ENCODE measurements at places on chromosomes 6 and 20.

DNA sequence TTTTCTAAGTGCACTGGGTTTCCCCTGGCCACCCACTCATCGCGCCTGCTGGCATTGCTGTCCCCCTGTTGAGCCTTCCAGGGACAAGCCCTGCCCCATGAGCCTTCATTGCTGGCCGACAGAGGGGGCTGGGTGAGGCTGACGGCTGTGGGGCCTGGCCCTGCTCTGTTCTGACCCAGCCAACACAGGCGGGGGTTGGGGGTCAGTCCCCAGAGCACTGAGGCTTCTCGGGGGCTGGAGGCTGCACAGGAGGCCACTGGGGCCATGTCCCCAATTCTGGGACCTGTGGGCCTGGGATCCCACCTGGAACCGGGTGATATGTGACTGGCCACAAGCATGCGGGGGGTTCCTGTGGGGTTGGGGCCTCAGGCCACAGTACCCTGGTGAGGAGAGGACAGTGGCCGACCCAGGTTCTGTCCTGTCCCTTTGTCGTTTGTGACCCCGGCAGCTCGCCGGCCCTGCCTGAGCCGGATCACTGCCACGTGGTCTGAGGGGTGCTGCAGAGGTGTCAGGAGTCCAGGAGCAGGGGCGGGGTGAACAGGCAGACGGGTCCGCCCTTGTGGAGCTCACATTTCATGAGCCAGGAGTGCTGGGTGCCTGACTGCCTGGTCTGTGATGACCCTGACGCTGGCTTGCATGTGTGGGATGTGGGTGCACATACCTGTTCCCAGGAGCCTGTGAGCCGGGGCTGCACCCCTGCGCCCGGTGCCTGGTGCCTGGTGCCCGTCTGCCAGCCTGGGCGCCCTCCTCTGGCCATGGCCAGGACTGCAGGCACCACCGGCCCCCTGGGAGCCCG is 2.1 kb upstream of the COL20A1 start:
- peak; percentile 79 for DNase-seq

DNA sequence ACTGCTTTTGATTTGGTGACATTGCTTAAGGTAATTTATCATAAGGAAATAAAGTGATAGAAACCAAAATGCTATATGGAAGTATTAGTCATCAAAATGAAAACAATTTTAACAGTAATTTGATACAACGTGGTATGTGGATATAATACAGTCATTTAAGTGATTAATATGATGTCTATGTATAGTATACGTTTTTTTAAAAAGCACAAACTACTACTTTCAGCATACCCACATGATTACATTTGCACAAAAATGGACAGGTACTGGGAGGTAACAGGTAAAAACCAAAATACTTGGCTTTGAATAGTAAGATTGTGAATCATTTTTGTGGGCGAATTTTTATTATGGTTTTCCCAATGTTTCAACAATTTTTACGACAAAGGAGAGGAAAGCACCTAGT is 97.6 kb downstream of the OGFRL1 start:
- DNase-seq = no peak

GRCh38 chr6:52894285-52894684 is 15.2 kb downstream of the GSTA3 start:
- no peak for DNase-seq

DNA sequence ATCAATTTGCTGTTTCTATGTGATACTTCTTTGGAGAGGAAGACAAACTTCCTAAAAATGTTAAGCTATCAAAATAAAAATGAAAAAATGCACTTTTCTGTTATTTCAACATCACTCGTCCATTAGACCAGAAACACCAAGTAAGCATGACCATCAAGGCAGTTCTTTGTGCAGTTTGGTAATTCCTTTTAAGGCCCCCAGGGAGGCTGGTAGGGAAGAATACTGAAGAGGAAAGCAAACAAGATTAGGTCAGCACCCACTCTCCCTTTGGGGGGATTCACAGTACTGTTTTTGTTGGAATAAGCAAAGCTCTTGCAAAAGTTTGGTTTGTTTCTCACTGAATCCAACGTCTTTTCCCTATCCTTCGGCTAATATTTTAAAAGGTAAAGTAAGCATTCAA is 206.8 kb upstream of the SLC35B3 start:
- no peak for DNase-seq

DNA sequence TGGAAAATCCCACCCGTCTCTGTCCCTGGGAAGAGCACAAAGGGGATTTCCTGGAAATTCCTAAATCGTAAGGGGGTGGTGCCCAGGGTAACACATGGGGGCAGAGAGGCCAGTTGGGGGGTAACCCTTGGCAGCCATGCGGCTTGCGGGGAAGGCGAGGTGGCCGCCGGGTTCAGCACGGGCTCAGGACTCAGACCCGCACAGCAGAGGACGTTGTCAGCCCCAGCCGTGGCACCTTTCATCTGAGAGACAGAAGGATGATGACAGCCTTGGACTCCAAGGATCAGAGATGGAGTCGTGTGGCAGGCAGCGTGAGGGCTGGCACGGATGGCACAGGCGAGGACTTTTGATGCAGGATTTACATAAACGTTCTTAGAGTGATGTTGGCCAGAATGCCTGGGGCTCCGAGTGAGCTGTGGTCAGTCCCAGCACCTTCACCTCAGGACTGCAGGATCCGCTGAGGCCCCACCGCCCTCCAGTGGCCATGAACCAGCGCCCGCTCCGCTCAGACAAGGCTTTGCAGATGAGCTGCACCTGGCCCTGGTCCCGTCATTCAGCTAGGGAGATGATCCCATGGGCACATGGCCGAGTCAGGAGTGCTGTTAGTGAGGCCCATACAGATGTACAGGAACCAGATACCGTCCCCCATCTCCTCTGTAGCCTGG is 190.3 kb downstream of the TAF4 start:
- DNase-seq = no peak

GRCh38 chr20:3710703-3711483 is 1.5 kb downstream of the SIGLEC1 start:
- peak; percentile 81 for DNase-seq

DNA sequence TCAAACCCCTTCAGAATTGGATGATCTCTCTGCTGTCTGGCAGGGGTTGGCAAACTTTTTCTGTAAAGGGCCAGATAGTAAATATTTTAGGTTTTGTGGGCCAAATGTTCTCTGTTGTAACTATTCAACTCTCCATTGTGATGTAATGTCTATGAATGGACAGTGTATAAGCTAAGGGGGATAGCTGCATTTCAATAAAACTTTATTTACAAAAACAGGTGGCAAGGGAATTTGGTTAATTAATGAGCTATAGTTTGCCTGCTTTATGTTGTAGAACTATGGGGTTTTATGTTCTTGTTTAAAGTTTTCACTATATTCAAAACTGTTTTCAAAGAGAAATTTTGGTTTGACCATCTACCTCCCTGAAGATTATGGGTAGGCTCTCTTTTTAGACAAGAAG is 182.1 kb upstream of the CITED2 start:
- DNase-seq = no peak

GRCh38 chr20:60071965-60072364 is 113.7 kb downstream of the CDH26 start:
- no peak for DNase-seq

DNA sequence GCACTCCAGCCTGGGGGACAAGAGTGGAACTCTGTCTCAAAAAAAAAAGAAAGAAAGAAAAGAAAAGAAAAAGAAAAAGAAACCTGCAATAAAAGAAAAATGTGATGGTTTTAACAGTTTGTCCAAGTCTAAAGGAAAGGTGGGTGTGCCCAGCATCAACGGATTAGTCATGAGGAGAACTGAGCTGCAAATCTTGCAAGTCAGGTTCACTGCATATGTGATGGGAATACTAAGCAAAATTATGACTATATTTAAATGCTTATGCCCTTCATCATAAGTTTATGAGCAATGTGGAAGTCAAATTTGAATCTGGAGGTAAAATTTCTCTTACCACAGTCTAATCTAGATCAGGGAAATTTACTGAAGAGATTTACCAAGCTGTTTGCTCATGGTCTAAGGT is 13.1 kb upstream of the CDK19 start:
- no peak for DNase-seq

GRCh38 chr20:504632-505075 is 38.9 kb downstream of the CSNK2A1 start:
- DNase-seq = no peak

DNA sequence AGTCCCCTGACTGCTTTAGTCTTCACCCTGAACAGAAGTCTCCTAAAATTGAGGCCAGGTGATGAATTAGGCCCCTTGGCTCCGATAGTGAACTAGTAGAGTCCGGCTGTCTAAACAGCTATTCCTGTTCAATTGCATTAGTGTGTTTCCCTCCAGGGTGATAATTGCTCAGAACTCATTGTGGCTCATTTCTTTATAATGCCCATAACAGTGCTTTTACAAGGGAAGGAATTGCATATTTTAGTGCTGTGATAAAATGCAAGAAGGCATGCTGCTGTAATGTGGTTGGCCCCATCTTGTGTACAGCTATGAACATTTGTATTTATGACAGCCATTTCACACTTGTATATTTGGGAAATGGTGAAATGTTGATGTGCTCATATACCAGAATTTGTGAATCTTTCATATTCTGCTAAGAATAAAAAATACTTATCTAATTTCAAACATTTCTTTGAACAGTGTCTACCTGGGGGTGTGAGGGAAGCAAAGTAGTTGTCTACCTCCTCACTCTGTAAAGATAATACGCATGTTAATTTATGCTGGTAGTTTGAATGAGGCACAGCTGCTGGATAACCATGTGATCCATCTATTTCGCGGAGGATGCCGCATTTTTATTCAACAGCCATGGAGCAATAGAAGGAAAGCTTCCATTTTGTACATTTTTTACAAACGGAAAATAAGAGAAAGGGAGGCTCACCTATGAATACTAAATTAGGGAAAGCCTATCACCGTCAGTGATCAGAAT is 451.4 kb downstream of the NKAIN2 start:
- no peak for DNase-seq

DNA sequence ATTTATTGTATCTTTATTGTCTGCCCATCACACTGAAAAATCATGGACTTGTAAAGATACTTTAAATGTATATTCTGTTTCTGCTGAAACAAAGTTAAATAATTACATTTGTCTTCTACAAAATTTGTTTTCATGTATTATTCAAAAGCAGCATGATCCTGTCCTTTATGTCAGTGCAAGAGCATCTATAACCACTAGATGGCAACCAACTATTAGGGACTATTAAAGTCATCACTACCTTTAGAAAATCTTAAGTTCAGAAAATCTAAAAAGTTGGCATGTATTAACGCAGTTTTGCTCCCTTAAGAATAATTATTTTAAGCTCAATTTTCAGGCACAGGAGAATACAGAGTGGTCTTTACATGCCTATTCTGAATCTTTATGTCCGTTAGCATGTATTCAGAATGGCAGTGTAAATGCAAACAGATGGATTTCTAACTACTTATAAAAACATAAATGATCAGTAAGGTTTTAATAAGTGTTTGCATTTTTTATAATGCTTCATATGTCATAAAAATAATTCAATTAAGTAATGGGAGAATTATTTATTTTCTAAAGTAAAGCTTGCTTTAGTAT is 17.8 kb downstream of the TMEM30A start:
- no peak for DNase-seq

- no peak for DNase-seq
Observed at GRCh38 chr20:25016471-25016870, 23.9 kb upstream of the APMAP start.

DNA sequence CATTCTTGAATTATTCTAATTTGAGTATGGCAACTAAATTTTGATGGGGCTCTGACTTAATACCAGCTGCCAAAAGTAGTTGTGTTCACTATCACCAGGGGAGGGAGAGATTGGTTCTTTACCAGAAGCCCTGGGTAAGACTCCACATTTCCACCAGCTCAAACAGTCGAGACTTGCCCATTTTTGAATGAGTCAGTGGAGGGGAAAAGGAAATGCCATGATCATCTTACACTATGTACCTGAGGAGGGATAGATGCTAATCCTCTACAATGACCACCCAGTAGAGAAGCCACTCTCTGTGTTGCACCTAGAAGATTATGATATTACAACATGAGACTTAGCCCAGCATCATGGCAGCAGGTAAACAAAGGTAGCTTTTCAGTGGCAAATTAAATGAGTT is 77.0 kb upstream of the SGK1 start:
- DNase-seq = no peak

DNA sequence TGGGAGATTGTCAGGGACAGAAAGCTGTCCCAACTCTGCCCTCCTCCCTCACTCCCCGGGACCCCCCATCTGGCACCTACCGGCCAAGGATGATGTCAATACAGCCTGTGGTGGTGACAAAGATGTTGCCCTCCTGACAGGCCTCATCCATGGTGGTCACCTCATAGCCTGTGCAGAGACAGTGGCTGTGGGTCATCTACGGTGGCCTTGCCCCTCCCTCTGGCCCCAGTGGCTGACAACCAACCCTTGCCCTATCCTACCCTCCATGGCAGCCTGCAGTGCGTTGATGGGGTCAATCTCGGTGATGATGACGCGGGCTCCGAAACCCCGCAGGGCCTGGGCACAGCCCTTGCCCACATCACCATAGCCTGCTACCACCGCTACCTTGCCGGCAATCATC is 12.7 kb downstream of the AHCY start:
- DNase-seq = no peak

Data from stimulated activated CD4-positive, alpha-beta T cell treated with anti-CD3 and anti-CD28 coated beads, Interleukin-15, amount 100 ng/mL, for 24 hours (primary cell).